ENCODE measurements at places on chromosomes 1 and 21.

DNA sequence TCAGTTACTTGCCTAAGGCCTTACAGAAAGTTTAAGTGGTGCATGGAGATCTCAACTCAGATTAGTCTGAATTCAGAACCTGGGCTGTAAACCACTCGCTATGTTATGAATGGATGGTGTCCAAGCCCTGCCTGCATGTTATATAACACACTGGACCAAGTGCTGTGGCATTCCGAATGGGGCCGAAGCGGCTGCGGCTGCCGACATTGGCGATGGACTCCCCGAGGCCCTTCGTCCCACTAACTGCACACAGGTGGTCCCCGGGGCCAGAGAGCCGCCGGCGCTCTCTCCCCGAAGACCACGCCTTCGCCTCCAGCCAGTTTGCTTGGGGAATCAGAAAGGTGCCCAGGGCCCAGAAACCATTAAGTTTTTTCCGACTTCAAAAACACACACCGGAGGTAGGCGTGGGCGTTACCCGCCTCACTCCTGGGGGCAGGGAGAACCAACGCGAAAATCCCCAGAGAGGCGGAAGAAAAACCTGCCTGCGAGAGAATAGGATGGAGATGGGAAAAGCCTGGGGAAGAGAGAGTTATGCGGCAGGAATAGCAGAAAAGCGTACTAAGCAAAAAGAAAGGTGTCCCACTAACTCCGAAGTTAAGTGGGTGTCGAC lies 579 bp upstream of the TENT5C start:
- no peak for DNase-seq

GRCh38 chr1:30707412-30708360 lies 15.7 kb downstream of the MATN1 start:
- DNase-seq: no peak

GRCh38 chr1:91781371-91781825 lies 104.6 kb downstream of the TGFBR3 start:
- no peak for DNase-seq

- no peak for DNase-seq
Observed at GRCh38 chr1:19654886-19655717, 9.6 kb upstream of the HTR6 start.

DNA sequence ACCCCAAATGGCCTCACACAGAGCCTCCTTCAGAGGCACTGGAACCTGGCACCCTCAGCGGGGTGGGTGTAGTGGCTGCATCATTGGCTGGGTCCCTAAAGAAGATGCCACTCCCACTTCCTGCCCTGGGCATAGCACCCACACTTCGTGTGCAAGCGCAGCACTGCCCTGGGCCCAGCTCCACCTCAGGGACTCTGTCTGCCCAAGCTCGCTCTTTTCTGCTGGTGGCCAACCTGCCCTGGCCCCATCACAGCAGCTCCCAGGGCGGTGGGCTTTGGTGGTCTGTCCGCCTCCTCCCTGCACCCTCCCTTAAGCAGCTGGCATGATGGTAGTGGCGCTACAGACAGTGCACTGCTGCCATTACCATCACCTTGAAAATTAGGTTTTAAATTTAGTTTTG lies 829.3 kb upstream of the BRINP3 start:
- no peak for DNase-seq

GRCh38 chr1:17207046-17207445 lies 2.1 kb downstream of the PADI1 start:
- no peak for DNase-seq

DNA sequence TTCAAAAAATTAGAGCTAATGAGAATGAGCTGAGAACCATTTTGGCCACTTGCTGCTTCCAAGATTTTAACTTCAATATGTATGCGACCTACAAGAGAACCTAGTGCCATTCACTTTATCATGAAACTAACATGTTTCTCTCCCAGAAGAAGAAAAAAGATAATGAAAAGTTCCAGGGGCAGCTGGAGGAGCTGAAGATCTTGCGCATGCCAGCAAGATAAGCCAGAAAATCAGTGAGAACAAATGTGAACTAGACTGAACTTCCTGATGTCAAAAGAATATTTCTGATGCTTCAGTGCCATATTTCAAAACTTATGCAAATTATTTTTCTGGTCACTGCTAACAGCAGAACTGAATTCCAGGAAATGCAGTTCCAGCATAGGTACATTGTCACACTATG lies 1265.1 kb downstream of the BRINP3 start:
- no peak for DNase-seq

DNA sequence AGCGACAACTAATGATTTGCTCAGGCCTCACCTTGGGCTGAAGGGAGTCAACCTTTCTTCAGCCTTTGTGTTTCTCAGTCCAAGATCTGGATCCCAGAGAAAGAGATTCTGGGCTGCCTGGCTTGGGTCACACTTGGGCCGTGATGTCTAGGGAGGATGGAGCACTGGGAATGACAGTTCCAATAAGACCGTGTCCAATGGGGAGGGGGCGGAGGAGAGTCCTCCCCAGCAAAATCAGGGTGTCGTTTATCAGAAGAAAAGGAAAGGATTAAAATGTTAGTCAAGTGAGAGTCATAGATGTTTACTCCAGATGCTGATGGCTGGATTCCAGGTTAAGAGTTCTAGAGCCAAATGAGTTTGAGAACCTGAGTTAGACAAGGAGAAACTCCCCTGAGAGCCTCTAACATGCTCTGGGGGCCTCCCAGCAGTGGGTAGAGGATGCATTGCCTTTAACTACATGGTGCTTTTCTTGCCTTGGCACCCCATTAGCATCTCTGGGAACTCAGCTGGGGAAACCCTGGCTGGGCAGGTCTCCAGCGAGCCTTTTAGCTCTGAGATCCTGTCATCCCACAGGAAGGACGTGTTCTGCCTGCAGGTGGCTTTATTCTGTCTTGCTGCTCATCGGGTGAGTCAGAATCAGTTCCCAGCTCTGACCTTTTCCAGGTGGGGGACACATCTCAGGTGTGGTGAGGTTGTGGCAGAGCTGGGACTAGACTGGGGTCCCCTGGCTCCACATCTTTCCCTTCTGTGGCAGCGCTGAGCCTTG lies 22.2 kb downstream of the NIPAL3 start:
- no peak for DNase-seq

DNA sequence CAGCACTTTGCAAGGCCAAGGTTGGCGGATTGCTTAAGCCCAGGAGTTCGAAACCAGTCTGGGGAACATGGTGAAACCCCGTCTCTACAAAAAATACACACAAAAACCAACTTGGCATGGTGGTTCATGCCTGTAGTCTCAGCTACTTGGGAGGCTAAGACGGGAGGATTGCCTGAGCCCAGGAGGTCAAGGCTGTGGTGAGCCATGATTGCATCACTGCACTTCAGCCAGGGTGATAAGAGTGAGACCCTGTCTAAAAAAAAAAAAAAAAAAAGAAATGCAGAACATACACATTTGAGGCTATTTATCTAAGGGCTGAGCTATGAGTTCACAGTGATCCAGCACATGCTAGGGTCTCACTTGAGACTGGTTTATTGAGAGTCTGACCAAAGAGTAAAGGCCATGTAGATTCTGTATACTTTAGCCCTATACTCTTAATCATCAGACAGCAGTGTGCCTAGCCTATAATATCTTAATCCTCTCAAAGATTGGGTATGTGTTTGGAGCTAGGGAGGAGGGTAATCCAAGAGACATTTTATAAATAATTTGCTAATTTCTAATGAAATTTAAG lies 23.9 kb downstream of the RNF2 start:
- DNase-seq: no peak
